Mucosa of descending colon (tissue), 3 donors: ENCODE measurements at places on chromosomes 5 and 9.

DNA sequence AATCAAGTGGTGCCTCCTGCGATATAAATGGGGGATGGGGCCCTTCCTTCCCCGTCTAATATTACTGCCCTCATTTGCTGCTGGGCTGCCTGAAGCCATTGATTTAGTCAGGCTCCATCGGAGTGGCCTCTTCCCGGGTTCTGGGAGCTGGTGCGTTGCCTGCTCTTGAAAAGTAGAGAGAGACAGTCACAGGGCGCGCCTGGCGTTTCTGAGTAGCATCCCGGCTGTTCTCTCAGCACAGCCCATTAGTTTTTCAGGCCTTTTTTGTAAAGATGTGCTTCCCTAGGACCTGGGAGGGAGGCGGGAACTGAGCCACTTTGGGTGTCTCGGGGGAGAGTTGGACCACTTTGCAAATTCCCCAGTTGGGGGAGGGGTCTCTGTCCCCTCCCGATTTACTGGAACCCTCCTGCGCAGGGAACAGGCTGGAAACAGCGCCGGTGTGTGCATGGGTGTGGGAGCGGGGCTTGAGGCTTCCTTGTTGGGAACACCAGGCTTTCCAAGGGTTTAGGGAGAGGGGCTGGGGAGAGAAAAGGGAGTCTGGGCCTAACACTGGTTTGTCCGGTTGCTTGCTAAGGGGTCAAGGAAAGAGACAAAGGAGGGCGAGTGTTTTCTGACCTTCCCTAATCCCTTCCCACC, 4.7 kb downstream of the PRDM6 start:
- no peak for DNase-seq

- DNase-seq, result no peak
Observed at GRCh38 chr9:126453156-126453963, 126.7 kb downstream of the MVB12B start.

DNA sequence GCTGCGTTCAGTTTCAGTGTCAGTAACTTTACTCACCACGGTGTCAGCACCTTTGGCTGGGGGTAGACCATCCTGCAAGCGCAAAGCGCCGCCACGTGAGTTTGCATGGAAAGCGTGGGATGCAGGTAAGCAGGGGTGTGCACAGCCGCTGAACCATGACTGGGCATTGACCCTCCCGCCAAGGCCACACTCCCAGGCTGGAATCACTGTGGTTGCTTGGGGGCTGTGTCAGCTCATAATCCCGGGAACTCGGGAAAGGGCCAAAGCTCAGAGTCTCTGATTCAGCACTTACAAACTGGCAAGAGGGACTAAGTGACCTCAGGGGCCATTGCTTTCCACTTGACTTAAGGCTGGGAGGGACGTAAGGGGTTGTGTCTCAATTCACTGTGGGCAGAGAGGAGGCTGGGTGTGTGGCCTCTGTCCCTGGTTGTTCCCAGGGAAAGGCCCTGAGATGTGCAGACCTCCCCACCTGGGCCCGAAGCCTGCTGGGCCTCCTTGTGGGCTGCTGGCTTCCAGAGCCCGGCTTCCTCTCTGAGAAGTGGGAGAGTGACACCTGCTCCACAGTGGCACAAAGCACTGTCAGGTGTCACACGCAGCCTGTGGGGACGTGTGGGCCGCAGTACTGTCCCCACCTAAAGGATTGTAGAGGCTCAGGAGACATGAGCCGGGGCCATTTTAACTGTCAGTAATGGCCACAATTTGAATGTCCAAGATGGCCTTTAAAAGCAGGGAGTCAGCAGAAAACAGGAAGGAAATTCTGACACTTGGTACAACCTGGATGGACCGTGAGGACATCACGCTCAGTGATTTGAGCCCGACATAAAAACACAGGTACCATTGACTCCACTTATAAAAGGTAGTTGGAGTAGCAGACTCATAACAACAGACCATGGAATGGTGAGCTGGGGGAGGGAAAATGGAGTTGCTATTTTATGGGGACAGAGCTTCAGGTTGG, 16.7 kb downstream of the ABO start:
- no peak for DNase-seq

DNA sequence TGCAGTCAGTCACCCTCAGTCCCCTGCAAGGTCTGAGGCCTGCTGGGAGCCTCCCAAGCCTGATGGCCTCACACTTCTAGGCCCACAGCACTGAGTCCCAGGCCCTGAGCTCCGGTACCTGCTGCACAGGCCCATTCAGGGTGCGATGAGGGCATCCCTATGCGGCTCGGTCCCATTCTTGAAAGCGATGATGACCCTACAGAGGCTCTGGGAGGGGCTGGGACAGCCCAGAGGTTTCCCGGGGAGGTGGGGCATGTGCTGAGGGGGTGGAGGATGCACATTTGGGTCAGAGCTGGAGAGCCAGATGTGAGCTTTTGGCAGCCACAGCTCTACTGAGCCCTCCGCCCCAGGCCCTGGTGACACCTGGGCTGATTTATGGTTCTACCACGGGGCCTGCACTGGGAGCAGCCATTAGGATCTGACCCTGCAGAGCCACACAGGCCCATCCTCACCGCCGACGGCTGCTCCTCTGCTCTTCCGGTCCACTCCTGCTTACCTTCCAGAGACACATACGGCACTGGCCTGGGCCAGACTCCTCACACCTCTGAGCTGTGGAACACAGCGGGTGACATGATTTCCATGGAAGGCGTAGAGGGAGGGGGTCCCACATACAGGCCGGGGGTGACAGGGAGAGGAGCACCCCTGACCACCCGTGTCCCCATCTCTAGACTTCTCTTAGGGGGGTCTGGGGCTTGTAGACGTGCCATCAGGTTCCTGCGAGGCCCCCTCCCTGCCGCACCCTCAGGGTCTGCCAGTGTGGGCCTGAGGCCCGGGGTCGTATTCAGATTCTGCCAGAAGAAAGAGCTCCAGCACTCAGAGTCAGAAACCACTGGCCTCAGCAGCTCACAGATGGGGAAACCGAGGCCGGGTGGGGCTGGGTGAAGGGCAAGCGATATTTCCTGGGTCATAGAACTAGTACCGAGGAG, 53.4 kb downstream of the COL23A1 start:
- no peak for DNase-seq

DNA sequence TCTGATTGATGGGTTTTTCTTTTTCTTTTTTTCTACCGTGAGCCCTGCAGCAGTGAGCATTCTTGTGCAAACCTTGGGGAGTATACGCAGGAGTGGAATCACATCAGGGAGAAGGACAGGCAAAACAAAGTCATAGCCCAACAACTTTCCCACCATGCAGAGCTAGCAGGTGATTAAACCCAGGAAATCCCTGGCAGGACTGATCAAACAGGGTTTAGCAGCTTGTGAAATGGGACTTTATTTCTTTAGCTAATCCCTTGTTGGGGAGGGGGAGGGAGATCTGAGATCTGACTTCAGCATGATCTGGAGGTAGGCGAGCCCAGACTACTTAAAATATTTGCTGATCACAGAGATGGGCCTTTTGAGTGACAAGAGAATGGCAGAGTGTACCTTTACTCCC, 162.0 kb upstream of the GLRA1 start:
- DNase-seq, result no peak

DNA sequence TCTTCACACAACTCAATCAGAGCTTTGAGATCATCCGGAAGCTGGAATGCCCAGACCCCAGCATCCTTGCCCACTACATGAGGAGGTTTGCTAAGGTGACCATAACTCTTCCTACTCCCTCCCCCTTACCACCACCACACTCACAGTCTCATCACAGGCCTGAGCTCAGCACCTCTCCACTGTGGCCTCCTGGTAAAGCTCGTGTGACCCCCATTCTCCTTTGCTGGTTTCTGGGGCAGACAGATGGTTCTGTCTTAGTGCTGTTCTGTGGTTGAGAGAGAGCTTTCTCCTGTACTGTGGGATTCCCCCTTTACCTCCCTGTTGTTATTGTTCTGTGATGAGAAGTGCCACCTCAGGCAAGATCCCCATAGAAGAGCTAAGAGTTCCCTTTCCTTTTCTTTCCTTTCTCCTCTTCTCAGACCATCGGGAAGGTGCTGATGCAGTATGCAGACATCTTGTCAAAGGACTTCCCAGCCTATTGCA, 92.7 kb upstream of the RUSC2 start:
- no peak for DNase-seq

- peak; percentile 68 for DNase-seq
Observed at GRCh38 chr5:9545136-9545991, 511 bp downstream of the SEMA5A start.

DNA sequence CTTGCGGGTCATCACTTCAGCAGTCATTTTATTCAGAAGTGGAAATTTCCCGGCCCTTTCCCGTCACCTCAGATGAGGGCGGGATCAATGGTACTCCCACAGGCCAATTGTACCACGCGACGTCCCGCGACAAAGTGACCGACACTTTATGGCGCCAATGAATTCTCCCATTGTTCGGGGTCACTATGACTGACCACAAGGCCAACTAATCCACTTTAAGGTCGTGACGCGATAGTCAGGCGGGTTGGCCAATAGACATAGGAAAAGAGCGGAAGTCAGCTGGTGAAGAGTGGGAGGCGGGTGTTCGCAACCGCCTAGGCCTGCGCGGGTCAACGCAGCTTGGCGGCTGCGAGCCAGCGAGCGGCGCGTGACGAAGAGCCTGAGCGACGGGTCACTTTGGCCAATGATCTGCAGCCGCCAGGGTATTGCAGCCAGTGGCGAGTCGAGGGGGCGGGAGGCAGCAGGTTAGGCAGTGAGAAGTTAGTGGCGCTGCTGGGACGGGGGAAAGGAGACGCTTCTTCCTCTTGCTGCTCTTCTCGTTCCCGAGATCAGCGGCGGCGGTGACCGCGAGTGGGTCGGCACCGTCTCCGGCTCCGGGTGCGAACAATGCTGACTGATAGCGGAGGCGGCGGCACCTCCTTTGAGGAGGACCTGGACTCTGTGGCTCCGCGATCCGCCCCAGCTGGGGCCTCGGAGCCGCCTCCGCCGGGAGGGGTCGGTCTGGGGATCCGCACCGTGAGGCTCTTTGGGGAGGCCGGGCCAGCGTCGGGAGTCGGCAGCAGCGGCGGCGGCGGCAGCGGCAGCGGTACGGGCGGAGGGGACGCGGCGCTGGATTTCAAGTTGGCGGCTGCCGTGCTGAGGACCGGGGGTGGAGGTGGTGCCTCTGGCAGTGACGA, at the start of gene ANKHD1:
ANKHD1 (plus strand) TSS at position 472 of the 896 bp plus-strand sequence; CDS start at position 607, 135 bp downstream.
- peak; percentile 99 for DNase-seq

- no peak for DNase-seq
Observed at GRCh38 chr5:136427426-136427825, 62.1 kb upstream of the TRPC7 start.

DNA sequence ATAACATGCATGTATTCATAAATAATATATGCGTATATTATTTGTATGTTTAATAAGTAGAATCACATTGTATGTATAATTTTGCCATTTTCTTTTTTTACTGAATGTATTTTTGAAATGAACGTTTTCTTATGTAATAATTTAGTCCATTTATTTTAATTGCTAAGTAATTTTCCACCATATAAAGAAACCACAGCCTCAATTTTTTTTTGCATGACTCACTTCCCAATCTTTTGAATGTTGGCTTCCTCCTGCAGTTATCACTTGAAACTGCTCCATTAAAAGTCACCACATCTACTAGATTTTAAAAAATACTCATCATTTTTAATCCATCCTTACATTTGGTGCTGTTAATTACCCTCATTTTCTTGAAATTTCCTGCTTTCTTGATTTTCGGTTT, 363.3 kb upstream of the MEF2C start:
- no peak for DNase-seq
